ENCODE measurements at places on chromosomes 3 and 15.
A peak's percentile ranks its signal among the peaks of the same experiment; 100 is the strongest.

DNA sequence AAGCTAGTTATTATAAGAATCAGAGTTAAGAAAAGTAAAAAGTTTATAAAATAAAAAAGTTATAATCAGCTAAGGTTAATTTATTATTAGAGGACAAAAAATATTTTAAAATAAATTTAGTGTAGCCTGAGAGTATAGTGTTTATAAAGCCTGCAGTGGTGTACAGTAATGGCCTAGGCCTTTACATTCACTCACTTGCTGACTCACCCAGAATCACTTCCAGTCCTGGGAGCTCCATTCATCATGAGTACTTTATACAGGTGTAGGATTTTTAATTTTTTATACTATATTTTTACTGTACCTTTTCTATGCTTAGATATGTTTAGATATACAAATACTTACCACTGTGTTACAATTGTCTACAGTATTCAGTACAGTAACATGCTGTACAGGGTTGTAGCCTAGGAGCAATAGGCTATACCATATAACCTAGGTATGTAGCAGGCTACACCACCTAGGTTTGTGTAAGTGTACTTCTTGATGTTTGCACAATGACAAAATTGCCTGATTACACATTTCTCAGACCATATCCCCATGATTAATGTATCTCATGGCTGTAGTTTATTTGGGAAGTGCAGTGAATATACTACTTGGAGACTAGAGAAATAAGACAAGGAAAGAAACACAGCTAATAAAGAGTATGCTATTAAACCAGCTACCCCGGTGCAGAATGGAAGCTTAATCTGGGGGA is 101.9 kb upstream of the GALNT15 start:
- no peak for DNase-seq

DNA sequence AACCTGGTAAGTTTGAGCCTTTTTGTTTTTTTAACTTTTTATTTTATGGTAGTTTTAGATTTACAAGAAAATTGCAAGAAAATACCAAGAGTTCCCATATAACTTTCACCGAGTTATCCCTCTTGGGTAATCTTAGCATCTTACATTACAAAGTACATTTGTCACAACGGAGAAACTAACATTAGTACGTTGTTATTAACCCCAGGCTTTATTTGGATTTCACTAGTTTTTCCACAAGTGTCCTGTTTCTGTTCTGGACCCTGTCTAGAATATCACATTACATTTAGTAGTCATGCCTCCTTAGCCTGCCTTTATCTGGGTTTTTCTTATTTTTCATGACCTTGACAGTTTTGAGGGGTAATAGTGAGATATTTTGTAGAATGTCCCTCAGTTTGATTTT is 53.5 kb upstream of the KPNA4 start:
- no peak for DNase-seq

GRCh38 chr3:117887901-117888300 is 1146.7 kb downstream of the IGSF11 start:
- peak; percentile 7 for DNase-seq

DNA sequence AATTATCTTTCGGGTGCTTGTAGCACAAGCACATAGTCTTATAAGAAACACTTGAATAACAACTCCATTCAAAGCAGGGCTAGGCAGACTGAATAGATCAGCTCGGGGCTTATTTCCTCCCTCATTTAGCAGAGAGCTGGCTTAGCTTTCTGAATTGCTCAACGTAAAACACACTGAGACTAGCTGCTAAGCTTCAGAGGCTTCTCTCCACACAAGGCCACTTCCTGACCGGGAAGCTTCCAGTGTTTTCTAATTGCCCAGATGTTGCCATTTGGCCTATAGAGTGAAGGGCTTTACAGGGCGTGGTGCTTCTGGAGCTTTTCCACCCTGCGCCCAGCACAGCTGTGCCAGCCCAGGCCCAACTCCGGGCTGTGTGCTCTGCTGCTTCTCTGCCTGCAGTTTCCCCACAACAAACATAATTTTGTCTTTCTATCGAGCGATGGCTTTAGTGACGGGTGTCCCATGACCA is 16.6 kb downstream of the FAM240A start:
- DNase-seq = peak; percentile 63

GRCh38 chr3:164533275-164533674 is 545.0 kb downstream of the SI start:
- no peak for DNase-seq

DNA sequence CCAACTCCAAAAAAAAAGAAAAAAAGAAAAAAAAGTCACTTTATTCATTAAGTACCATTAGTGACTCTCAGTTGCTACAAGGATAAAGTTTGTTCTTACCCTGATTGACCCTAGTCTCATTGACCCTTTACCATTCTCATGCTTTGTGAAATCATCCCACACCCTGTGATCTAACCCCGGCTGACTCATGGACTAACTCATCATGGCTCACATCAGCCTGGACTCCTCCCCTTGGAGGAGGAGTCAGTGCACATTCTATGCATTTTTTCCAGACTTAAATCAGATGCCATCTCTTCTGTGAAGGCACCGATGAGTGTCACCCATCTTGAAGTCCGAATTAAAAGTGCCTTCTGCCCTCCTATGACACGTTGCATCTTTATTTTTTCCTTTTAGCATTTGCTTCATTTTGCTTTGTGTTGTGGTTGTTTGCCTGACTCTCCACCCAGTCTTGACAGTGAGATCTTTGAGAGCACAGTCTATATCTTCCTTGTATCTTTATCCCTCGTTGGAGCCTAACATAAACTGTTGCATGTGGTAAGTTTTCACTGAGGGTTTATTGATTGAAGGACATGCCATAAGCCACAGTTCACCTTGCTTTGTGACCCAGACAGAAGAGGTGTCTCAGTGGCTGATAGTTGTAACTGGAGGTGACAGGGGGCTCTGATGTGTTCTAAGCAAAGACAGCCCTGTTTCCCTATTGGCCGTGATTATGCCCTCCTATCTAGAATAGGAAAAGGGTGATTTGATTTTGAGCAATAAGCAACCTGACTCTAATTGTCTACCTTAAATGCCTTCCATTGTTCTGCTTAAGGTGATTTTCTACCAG is 72.1 kb downstream of the IL1RAP start:
- DNase-seq = peak; percentile 13
